ENCODE measurements at places on chromosomes 5 and 9.
A peak's percentile ranks its signal among the peaks of the same experiment; 100 is the strongest.

- DNase-seq, result peak; percentile 50
These were observed 47.1 kb upstream of the MATR3 start for GRCh38 chr5:139246394-139246793.

DNA sequence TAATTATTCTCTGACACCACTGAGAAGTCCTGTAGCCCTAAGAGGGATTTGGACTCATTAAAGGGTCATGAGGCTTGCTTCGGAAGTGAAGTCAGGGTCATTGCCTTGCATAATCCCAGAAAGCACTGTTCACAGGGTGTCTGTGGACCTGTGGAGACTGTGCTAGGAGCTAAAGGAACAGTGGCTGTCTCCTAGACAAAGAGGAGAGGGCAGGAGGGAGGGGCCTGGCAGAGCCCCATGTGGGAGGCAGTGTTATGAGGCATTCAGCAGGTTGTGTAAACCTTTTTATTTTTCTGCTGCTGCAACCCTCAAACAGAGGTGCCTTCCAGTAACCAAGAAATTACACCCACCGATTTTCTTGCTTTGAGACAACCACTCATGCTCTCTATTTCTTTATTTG lies 3.3 kb downstream of the TMEM174 start:
- no peak for DNase-seq

- DNase-seq, result no peak
These were observed 95.3 kb downstream of the PRRT1B start for GRCh38 chr9:131640438-131641137.

DNA sequence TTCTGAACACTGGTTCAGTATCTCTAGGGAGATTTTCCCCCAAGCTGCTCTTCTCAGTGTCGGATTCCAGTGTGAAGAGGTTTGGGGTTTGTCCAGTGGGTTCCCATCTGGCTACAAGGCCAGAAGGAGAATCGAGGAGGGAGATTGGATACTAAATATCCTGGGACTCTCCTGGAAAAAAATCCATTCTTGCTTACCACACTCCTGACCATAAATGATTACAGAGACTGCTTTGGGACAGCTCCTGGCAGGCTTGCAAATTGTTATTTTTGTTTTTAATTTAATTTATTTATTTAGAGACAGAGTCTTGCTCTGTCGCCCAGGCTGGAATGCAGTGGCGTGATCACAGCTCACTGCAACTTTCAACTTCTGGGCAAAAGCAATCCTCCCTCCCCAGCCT lies 4.7 kb upstream of the SUSD1 start:
- DNase-seq, result no peak

DNA sequence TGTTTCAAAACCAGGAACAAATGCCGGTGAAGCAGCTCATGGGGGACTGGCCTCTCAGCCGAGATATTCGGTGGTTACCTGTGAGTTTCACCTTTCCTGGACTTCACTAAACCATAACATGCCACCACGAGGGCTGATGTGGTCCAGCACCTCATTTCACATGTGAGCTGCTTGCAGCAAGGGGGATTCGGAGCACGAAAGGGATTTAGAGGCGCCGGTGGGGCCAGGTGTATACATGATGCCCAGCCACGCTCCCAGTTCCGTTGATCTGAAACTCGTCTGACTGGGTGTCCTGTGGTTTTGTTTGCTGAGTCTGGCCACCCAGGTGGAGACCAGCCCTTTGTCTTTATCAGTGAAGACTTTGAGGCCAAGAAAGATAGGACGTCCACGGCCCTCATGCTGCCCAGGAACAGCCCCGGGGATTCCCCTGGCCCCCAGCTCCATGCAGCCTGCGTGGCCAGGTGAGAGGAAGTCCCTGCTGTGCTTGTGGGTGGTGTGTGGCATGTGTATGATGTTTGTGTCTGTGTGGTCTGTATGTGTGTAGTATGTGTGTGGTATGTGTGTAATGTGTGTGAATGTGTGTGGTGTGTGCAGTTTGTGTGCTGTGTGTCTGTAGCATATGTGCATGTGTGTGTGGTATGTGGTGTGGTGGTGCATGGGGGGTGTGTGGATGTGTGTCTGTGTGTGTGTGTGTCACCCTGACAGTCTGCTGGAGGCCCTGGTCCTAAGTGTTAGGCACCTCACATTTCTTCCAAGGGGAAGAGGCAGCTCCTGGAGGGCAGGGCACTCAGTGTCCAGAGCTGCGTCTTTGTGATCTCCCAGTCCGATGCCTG lies 23.4 kb downstream of the PHF2 start:
- DNase-seq, result no peak

- DNase-seq, result no peak
These were observed 115.8 kb downstream of the EMB start for GRCh38 chr5:50325237-50325832.

DNA sequence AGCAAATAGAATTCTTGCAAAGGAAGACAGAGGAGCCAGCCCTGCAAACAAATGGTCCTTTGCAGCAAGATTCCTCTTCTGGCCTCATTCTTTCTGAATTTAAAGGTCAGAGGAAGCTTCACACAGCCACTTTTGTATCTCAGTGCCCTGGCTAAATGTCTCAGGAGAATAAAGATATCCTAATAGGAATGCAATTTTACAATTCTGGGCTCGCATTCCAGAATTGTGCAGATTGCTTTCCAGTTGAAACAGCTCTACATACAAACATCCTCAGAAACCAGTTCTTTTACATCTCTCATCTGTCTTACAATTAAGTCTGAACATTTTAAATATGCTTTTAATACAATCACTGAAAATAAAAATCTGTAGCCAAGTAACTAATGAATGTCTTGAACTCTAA lies 14.6 kb upstream of the ACOT12 start:
- DNase-seq, result no peak

DNA sequence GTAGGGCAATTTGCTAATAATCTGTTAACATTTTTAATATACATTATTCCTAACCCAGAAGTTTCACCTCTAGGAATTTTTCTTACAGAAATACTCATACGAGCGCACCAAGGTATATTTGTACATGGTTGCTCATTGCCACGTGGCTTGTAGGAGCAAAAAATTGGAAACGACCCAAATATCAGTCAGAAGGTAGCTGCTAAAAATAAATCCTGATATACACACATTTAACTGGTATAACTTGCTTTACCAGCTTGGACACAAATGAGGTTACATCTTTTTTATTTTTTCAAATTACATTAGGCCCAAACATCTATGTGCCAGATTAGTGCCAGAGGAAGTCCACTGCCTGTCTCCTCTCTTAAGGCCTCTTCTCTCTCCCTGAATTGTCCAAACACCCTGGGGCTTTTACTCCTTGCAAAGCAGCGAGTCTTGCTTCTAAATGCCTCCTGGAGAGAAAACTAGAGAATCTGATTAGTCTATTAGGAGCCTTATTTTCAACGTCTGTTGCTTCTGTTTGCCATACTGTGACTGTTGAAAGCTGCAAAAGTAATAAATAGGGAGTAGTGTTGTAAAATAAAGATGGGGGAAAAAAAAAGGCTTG lies 92.0 kb upstream of the SSBP2 start:
- no peak for DNase-seq

DNA sequence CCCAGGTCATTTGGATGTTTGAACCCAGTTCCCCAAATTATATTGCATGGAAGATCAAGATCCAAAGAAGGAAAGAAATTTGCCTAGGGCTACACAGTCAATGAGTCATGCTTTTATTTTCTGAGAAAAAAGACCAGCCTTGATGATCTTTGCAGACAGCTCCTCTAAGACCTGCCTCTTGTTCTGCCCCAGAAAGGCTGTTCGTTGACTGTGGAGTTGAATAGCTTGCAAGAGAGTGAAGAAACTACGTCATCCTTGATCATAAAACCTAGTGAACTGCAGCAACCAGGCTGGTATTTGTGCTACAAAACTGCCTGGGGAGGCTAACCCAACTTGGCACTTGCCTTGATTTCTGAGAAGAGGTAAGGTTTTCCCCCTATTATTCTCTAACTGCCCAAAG lies 263.9 kb downstream of the PAPPA start:
- DNase-seq, result no peak

DNA sequence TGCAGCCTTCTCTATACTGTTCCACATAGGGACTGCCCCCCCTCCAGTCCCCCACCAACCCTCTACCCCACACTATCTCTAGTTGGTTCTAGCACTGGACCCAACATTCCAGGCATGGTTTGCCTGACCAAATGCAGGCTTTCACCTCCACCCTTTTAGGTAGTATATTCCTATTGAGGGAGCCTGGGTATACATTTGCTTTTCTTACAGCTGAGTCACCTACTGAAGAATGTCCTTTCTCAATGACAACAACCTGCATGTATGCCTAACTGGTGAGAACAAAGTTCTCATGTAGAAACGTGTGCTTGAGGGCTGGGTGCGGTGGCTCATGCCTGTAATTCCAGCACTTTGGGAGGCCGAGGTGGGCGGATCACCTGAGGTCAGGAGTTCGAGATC lies 8.2 kb downstream of the TNIP1 start:
- no peak for DNase-seq

DNA sequence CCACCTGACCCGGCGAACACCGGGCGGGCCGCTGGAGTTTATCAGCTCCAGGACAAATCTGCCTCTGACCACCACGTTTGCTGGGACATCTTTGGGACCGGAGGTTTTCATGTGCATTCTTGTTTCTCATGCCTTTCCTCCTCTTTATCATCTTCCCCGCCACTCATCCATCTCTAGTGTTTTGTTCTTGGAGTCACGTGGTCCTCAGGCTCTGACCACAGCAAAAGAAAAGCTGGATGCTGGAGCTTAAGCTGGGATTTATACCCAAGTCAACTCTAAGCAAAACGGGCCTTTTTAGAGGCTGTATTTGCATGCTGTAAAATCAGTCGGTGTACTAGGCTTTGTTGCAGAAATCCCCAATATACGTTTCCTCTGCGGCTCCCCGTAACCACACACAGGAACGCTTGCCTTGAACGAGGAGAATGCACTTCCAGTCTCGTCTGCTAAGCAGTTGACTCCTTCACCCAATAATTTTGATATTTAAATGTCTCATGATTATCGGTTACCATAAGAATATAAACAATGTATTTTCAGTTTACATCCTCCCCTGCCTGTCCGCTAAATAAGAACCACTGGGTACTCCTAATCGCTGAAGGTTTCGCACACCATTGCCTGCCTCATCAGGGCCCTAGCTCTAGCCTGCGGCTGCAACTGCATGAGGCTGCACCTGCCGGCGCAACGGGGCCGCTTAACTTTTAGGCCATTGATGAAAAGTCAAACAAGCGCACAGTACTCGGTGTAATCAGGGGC lies 560 bp upstream of the NDUFS6 start:
- DNase-seq, result peak; percentile 46

DNA sequence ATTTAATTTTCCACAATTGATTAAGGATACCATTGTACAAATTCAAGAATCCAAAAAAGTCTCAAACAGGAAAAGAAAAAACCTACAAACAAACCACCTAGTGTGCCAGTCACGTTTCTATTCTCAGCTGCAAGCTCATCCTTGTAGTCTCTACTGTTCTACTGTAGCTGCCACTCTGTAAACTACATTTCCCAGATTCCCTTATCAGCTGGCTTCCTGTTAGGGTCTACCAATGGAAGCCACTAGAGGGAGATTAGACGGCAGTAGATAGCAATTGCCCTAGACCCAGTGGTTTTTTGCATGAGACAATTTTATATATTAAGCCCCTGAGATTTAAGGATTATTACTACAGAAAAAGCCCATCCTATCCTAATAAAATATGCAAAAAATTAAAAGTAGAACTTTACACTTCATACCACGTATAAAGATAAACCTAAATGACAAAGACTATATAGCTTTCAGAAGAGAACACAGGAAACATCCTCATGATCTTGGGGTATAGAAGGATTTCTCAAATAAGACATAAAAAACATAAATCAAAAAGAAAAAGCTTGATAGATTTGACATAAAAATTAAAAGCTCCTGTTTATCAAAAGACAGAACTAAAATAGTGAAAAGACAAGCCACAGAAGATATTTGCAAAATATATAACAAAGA lies 37.4 kb downstream of the P4HA2 start:
- DNase-seq, result no peak

GRCh38 chr9:70066418-70066817 lies 22.8 kb downstream of the MAMDC2 start:
- no peak for DNase-seq

DNA sequence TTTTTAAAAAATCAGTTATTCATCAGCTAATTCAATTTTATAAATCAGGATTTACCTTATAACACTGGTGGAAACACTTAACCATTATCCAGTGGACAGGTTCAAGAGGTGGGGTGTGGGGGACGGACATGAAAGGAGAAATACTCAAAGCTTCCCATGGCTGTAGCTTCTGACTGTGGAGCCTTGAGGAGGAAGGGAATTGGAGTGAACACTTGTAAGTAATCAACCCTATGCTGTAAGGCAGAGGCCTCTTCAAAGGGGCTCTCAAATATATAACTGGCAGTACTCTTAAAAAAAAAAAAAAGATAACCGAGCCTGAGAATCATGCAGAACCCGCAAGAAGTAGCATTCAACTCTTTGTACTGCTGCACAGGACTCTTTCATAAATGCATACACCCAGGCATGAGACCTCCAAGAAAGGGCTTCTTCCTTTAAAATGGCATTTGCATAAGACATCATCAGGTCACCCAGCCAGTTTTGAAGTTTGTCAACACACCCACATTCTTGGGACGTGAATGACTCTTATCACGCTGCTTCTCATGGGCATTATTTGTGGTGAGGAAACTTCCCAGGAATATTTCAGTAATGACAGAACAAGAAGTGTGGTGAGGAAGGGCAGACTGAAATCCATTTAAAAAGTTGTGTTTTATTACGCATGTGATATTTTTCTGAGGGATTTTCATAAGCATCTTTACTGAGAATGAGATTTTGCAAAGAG lies 8.1 kb downstream of the OSMR start:
- no peak for DNase-seq

DNA sequence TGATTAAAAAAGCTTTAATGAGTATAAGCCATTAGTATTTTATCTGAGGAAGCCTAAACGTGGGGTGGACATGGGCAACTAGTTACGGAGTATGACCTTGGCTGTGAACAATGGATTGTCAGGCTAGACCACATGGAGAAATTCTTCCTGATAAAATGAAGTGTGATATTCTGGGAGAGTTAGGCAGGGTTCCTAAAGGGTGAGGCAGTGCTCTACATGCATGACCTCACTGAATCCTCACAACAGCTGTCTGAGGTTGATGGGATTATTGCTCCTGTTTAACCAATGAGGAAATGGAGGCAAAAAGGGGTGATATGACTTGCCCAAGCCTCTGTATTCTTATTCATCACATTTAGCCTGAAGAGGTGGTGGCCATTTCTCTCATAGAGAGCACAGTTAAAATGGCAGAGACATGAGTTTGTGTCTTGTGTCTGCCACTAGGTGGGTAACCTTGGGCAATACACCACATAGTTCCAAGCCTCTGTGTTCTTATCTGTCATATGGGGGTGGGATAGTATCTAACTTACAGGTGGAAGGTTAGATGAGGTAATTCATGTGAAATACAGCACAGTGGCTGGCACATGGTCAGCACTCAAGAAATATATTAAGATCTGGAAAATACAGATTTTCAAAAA lies 96.1 kb upstream of the NR3C1 start:
- no peak for DNase-seq
